ENCODE measurements at places on chromosomes 1 and 21.

DNA sequence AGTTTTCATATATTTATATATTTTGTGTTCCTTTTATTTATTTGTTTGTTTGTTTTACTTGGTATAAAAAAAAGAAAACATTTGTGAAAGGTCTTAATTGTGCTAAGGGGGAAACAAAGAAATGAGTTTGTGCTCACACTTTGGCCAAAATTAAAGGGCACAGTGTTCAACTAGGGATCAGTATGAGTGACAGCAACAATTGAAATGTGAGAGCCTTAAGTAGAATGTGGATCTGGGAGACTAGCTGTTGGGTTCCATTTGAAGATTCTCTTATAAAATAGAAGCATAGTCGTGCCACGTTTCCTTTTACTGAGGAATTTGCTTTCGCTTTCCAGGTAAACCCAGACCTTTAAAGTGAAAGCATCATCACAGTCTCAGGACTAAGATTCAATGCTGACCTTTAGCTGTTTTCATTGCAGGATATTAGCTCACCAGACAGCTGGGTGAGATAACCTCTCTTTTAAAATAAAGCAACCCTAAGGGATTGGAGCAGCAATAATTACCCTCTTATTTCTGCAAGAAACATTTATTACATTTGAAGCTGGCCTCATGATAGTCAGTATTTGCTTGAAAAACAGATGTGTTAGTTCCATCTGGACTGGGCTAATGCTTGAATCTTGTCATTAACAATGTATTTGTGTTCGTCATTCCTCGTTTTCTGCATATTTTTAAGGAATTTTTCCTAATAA is 37.1 kb upstream of the CD55 start:
- no peak for DNase-seq

DNA sequence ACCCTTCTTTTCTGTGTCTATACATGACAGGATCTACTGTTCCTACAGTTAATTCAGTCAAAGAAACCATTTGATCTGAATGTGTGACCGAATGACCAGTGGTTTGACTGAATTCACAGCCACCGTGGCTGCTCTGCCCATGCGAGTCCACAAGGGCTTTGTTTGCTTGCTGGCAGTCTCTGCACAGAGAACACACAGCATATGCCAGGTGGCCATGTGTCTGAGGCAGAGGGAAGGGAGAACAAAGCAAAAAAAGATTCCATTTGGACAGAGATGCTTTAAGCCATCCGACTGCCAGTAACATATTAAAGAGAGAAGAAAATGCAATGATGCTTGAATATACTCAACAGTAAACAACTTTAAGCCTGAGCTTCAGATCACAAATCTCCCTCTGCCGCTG is 737.8 kb upstream of the CXADR start:
- no peak for DNase-seq

GRCh38 chr1:109309347-109309746 is 2.5 kb upstream of the MYBPHL start:
- DNase-seq, result no peak

- DNase-seq, result peak; percentile 36
Measured at GRCh38 chr21:31509194-31510017, 150.1 kb upstream of the SOD1 start.

- DNase-seq, result no peak
Measured at GRCh38 chr1:109443476-109443875, 17.2 kb upstream of the PSMA5 start.

DNA sequence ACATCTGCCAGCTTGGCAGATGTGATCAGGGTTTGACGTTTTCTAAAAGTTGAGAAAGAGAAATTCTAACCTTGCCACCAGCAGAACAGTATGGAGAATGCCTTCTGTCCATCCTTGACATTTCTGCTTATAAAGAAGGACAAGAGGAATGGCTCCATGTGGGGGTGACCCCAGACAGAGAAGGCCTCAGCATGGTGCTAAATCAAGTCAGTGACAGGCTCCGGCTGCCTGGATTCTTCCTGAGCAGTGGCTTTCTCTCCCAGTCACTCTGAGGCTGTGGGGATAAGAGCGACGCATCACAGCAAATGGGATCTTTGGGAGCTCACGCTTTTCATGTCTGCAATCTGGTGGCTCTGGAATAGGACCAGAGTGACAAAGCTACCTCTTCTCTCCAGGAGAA is 640.2 kb upstream of the CAMK1G start:
- DNase-seq, result no peak

GRCh38 chr21:27831177-27831576 is 864.3 kb upstream of the ADAMTS5 start:
- DNase-seq, result no peak

GRCh38 chr1:6205849-6206519 is at the start of gene RNF207:
RNF207 (plus strand) TSS chr1:6206119; CDS start chr1:6206536, 417 bp downstream.
- no peak for DNase-seq

GRCh38 chr1:228037401-228038386 is 30.9 kb downstream of the WNT3A start:
- no peak for DNase-seq

GRCh38 chr21:39980241-39980820 is 113.1 kb downstream of the PCP4 start:
- DNase-seq, result no peak

GRCh38 chr1:73775896-73776295 is 422.1 kb downstream of the LRRIQ3 start:
- no peak for DNase-seq

DNA sequence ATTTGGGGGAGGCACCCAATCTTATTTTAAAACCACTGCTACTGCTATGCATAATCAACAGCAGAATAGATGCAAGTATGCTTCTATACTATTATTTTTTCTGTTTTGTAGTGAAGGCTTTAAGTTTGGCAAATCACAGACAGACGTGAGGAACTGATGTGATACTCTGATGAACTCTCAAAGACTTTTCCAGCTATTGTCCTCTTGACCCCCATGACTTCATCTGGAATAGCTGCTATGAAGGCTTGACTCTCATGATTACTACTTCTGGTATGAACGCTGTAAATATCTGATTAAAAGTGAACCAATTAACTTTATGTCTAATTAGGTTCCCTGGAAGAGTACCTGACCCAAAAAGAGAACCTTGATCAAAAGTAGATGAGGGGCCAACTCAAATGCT is 49.1 kb downstream of the EYA3 start:
- DNase-seq, result no peak

GRCh38 chr1:53319296-53320101 is 8.4 kb downstream of the LRP8 start:
- DNase-seq, result no peak

DNA sequence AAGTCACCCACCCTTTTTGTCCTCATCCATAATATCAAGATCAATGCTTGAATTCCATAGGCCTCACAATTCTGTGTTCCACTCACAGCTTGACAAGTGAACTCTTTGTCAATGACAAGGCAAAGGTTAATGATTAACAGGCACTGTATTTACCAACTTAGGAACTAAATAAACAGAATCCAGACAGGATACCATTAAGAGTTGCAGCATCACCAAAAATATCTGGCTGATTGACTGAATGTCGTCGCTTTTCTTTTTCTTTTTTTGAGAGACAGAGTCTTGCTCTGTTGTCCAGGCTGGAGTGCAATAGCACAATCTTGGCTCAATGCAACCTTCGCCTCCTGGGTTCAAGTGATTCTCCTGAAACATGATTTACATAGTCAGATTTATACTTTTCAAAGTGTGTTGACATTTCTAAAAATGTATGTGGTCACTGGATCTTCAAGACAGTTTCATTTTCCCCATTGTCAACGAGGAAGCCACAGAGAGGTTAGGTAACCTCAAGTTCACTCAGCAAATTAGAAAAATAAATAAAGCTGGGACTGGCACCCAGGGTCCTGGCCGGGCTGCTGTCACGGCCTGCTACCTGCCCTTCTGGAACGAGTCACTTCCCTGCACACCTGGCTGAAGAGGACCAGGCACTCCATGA is 81.0 kb downstream of the PDE9A start:
- DNase-seq, result no peak

DNA sequence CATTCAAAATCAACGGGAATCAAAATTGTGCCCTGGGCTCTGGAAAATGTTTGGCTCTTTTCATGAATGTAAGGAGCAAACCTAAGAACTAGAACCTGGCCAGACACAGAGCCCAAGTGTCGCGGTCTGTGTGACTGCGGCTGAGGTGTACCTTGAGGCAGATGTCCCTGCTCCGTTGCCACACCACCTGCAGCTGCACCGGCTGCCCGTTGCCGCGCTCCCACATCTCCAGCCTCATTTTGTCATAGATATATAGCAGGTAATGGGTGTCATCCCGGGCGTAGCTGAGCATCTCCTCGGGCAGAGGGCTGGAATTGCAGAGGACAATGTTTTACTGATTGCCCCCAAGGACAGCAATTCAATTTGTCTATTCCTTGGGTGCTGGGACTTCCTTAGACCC is 18.7 kb downstream of the EXOSC10 start:
- DNase-seq, result no peak

DNA sequence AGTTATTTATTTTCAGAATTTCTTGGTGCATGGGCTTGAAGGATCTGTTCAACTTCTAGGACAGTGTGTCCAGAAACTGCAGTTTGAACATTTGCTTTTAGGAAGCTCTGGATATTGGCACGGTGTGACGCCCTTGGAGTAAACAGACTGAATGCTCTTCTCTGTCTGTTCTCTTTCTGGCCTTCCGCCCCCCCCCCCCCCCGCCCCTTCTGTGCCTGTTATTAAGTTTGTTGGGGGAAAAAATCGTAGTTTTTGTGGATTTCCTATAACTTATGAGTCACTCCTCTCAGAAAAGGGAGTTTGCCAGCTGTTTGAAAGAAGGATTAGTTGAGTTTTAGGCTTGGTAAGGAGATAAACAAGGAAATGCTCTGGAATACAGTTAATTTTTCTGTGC is 1.2 kb downstream of the KCTD3 start:
- DNase-seq, result peak; percentile 63
